ENCODE measurements at places on chromosomes 2 and 18. TPM values are rescaled to one million over a fixed set of nuclear protein-coding genes. Genes with fewer than 3 reads are reported as not detected.

Gene RAX
- total RNA-seq: under 0.01 TPM

- H3K27me3 ChIP-seq: no peaks in the 10 kb centered on the region
- no peaks in the 10 kb centered on the region for H3K4me1 ChIP-seq
- H3K27ac ChIP-seq: no peak overlapping the region
These were observed 58.0 kb downstream of the SLC40A1 start for GRCh38 chr2:189522435-189523151.

Gene RAD51AP2
- not detected for total RNA-seq

GRCh38 chr18:79459946-79460480, 64.3 kb downstream of the NFATC1 start:
- H3K4me1 ChIP-seq: peaks cover 18% of the 10 kb centered on the region
- DNase-seq: no peak
- H3K27me3 ChIP-seq: no peaks in the 10 kb centered on the region
- H3K27ac ChIP-seq: no peak overlapping the region
- no peak overlapping the region for H3K4me3 ChIP-seq
- H3K36me3 ChIP-seq: peaks cover 75% of the 10 kb centered on the region

DNA sequence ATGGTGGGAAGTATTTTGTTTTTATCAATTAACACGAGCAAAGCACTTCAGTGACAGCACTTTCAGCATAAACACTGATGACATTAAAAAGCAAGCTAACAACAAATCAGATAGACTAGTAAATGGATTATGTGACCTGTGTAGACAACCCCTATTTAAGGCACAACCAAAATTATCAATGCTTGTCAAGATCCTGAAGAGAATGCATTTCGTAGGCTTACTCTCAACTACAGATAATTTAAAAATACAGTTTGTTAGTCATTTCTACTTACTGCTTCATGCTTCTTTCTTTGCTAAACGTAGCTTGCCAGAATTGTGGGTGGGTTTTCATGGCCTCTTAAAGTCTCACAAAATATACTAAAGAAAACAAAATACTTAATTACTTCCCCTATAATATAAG, 3.4 kb downstream of the CSRNP3 start:
- no peaks in the 10 kb centered on the region for H3K4me1 ChIP-seq
- no peaks in the 10 kb centered on the region for H3K27me3 ChIP-seq
- no peak overlapping the region for H3K27ac ChIP-seq
- no peak overlapping the region for H3K4me3 ChIP-seq
- no peaks in the 10 kb centered on the region for H3K36me3 ChIP-seq
- no peak for DNase-seq

Gene PCARE
- total RNA-seq: 0.09 TPM

- H3K36me3 ChIP-seq: no peaks in the 10 kb centered on the region
- H3K4me1 ChIP-seq: no peaks in the 10 kb centered on the region
- no peak for DNase-seq
- H3K27ac ChIP-seq: no peak overlapping the region
- H3K4me3 ChIP-seq: no peak overlapping the region
- H3K27me3 ChIP-seq: no peaks in the 10 kb centered on the region
These were observed 378.6 kb upstream of the CWC22 start for GRCh38 chr2:180385601-180386201.

- no peaks in the 10 kb centered on the region for H3K4me1 ChIP-seq
- no peaks in the 10 kb centered on the region for H3K36me3 ChIP-seq
- no peaks in the 10 kb centered on the region for H3K27me3 ChIP-seq
These were observed 525.0 kb downstream of the SLC4A3 start for GRCh38 chr2:220152281-220152935.

GRCh38 chr2:196591621-196592022, 47.9 kb upstream of the CCDC150 start:
- DNase-seq: no peak
- H3K4me1 ChIP-seq: peaks cover 3% of the 10 kb centered on the region
- no peaks in the 10 kb centered on the region for H3K36me3 ChIP-seq
- peaks cover 71% of the 10 kb centered on the region for H3K27me3 ChIP-seq
- H3K4me3 ChIP-seq: no peak overlapping the region
- no peak overlapping the region for H3K27ac ChIP-seq

Gene CXCR2
- 0.38 TPM for total RNA-seq

- no peaks in the 10 kb centered on the region for H3K27me3 ChIP-seq
These were observed 16.0 kb upstream of the ACYP2 start for GRCh38 chr2:54099370-54099769.

- H3K36me3 ChIP-seq: no peaks in the 10 kb centered on the region
- H3K4me3 ChIP-seq: no peak overlapping the region
- H3K4me1 ChIP-seq: no peaks in the 10 kb centered on the region
- H3K27ac ChIP-seq: no peak overlapping the region
These were observed 5.7 kb downstream of the ITGB6 start for GRCh38 chr2:160194351-160194750.

DNA sequence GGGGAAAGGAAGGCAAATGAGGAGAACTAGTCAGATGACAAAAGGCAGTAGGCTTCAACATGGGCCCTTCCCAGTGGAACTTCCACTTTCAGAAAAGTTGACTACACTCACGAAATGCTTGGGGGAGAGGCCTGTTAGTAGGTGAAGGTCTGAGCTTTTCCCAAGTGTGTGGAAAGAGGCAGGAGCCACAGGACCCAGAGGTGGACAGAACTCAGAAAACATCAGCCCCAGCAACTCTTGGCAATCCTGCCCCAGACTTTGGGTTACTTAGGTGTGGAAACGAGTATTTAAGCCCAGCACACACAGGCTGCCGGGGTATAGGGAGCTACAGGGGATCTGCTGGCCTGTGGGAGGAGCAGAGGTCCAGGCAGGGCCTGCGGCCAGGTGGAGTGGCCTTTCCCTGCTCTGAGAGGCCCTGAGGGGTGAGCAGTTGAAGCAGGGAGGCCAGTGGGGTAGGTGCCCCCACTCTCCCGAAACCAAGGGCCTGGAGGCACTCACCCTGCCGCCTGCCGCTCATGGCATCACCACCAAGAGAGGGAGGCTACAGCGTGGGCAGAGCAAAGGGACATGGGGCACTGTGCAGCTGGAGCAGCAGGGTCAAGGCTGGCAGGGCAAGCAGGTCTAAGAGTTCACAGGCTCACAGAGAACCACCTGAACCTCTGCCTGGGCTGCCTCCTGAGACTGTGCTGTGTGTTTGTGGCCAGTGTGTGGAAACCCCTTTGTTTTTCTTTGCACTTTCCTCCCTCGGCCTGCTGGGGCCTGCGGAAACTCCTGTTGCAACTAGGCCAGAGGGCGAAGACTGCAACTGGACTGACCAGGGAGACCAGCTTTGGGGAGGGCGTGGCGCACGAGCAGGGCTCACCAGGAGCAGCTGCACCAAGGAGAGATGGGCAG, 130.7 kb upstream of the SERTAD2 start:
- H3K27me3 ChIP-seq: no peaks in the 10 kb centered on the region
- H3K4me3 ChIP-seq: no peak overlapping the region

GRCh38 chr2:206051912-206052311, 34.1 kb downstream of the INO80D start:
- no peaks in the 10 kb centered on the region for H3K4me1 ChIP-seq
- H3K36me3 ChIP-seq: peaks cover 19% of the 10 kb centered on the region
- H3K27ac ChIP-seq: no peak overlapping the region
- DNase-seq: no peak
- no peak overlapping the region for H3K4me3 ChIP-seq
- H3K27me3 ChIP-seq: no peaks in the 10 kb centered on the region

GRCh38 chr18:9803063-9803697, 82.6 kb upstream of the TXNDC2 start:
- DNase-seq: no peak
- H3K4me3 ChIP-seq: no peak overlapping the region
- H3K4me1 ChIP-seq: no peaks in the 10 kb centered on the region
- H3K27ac ChIP-seq: no peak overlapping the region
- H3K36me3 ChIP-seq: no peaks in the 10 kb centered on the region

Gene FAHD2B
- total RNA-seq: 7.6 TPM

Gene SLC9A4
- 0.05 TPM for total RNA-seq

GRCh38 chr2:139162456-139162855, 382.3 kb upstream of the NXPH2 start:
- H3K27ac ChIP-seq: no peak overlapping the region
- H3K4me3 ChIP-seq: no peak overlapping the region
- no peaks in the 10 kb centered on the region for H3K4me1 ChIP-seq
- H3K36me3 ChIP-seq: no peaks in the 10 kb centered on the region

- no peak overlapping the region for H3K27ac ChIP-seq
- no peak for DNase-seq
These were observed 16.2 kb upstream of the ARL4C start for GRCh38 chr2:234512884-234513669.

DNA sequence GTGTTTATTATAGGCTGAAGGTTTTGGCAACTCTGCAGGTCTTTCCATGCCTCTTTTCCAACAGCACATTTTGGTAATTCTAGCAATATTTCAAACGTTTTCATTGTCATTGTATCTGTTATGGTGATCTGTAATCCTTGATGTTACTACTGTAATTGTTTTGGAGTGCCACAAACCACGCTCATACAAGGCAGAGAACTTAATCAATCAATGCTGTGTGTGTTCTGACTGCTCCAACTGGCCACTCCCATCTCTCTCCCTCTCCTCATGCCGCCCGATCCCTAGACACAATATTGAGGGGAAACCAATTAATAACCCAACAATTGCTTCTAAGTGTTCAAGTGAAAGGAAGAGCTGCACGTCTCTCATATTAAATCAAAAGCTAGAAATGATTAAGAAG, 32.9 kb downstream of the HDLBP start:
- DNase-seq: no peak
- no peaks in the 10 kb centered on the region for H3K4me1 ChIP-seq
- H3K27me3 ChIP-seq: no peaks in the 10 kb centered on the region
- no peak overlapping the region for H3K4me3 ChIP-seq
- H3K27ac ChIP-seq: no peak overlapping the region

Gene IL1F10
- total RNA-seq: not detected

GRCh38 chr2:224982910-224983711, 59.2 kb downstream of the DOCK10 start:
- DNase-seq: no peak
- peaks cover 11% of the 10 kb centered on the region for H3K4me1 ChIP-seq
- H3K4me3 ChIP-seq: no peak overlapping the region
- H3K36me3 ChIP-seq: no peaks in the 10 kb centered on the region
- H3K27ac ChIP-seq: peak overlapping the region; percentile 38
- H3K27me3 ChIP-seq: no peaks in the 10 kb centered on the region
